ENCODE measurements at places on chromosomes 16 and 17.
A peak's percentile ranks its signal among the peaks of the same experiment; 100 is the strongest.

DNA sequence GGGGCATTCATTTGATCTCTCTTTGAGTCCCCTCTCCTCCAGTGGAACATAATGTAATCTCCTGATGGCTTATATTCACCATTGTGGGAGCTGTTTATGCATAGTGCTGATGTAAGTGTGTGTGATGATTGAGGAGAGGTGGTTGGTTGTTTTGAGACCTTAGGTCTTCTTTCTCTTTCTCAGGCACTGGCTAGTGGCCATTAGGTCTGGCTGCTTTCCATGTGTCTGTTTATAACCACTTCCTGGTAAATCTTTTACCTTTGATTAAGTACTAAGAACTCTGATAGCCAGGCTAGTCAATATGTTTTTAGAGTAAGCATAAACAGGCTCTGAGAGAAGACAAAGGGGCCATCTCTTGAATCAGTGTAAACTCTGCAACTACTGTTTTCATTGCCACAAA lies 27.9 kb downstream of the VAT1L start:
- peak; percentile 38 for DNase-seq

DNA sequence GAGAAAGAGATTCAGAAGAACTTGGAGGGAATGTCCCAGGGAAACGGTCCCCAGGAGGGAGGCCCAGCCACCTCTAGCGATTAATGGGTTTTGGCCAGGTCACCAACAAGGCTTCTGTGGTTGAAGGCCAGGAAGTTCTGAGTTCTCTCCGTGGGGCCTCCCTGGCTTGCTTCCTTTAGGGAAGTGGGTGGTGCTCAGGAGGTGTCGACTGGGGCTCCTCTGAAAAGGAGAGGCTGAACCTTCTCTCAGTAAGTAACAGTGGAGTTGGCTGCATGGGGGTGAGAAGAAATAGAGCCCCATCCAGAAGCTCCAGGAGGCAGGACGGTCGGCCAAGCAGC lies 77.1 kb upstream of the GSE1 start:
- DNase-seq: no peak

- no peak for DNase-seq
Observed at GRCh38 chr17:57091186-57091618, 6.2 kb downstream of the AKAP1 start.

DNA sequence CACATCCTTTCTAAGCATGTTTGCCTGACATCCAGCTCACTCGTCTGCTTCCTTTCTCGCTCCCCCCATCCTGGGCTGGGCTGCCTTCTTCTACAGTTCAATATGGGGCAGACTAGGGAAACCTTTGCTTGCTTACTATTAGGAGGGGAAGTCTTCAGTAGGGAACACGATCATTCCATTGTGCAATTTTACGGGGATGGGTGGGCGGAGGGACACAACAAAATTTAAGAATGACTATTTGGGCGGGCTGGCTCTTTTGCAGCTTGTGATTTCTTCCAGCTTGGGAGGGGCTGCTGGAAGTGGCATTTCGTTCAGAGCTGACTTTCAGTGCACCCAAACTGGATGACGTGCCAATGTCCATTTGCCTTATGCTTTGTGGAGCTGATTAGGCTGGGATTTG lies 25.4 kb downstream of the PCTP start:
- DNase-seq: no peak

DNA sequence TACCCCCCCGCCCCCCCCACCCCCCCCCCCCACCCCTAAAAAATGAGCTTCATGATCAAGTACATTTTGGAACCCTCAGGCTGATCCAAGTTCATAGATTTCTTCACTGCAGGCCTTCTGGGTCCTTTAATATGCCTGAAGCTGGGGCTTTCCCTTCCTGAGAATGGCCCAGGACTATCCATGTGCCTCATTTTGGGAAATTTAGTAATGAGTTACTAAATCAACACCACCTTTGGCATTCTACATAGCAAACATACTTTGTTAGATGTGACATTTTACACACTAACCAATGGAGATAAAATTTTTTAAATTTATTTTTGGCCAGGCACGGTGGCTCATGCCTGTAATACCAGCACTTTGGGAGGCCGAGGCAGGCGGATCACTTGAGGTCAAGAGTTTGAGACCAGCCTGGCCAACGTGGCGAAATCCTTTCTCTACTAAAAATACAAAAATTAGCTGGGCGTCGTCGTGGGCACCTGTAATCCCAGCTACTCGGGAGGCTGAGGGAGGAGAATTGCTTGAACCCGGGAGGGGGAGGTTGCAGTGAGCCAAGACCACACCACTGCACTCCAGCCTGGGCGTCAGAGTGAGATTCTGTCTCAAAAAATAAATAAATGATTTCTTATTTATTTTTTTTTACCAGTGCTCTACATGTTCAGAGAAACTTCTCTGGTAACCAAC lies 14.0 kb downstream of the HERPUD1 start:
- no peak for DNase-seq

DNA sequence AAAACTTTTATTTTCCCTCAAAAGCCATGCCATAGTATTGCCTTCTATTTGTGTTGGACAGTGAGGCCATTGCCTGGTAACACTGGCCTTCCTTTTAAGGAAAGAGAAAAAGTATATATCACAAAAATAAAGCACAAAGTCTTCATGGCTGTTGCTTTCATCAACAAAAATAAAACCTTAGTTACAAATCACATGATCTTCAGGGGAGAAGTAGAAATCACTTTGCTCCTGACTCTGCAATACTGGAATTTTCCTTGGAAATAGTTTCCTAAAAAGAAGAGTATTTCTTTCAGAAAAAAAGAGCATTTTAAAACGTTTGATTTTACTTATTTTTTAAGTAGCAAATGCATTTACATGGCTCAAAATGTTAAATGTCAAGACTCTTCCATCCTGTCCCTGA lies 41.9 kb downstream of the FAM20A start:
- no peak for DNase-seq

GRCh38 chr16:17515421-17516210 lies 44.9 kb upstream of the XYLT1 start:
- peak; percentile 92 for DNase-seq

DNA sequence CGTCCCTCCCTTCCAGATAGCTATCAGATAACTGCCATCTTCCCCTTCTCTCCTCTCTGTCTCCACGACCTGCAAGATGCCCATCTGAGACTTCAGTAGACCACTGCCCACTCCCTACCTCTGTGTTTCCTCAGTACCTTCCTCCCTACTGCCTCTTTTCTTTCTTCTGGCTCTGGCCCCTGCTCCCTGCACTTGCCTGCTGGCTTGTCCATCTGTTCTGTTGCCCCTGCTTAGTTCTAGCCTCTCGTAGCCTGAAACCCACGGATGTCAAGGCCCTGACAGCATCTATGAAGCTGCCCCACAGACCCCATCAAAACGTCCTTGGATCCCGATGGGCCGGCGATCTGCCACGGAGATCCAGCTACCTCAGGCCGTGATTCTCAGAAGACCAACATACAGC lies 53.0 kb downstream of the ELAC2 start:
- no peak for DNase-seq

DNA sequence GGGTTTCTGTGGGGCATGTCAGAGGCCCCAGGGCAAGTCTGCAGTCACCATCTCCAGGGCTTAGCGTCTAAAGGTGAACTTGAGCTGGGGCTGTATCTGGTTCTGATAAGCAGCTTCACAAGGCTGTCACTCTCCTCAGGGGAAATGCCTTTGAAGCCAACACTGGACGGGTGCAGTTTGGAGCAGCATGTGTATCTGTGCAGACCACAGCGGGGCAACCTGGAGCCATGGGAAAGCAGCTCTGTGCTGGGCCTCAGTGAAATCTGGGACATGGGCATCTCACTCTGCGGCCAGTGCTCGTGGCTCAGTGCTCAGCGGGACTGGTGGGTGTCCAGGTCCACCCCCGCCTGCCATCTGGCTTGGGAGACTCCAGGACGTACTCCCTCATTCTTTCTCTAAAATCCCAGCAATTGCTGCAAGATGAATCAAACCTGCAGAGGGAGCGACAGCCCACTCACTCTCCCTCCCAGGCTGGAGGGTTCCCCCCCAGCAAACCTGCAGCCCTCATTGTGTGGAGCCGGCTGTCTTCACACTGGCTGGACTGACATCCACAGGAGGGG lies 63.5 kb downstream of the PRMT7 start:
- DNase-seq: no peak

DNA sequence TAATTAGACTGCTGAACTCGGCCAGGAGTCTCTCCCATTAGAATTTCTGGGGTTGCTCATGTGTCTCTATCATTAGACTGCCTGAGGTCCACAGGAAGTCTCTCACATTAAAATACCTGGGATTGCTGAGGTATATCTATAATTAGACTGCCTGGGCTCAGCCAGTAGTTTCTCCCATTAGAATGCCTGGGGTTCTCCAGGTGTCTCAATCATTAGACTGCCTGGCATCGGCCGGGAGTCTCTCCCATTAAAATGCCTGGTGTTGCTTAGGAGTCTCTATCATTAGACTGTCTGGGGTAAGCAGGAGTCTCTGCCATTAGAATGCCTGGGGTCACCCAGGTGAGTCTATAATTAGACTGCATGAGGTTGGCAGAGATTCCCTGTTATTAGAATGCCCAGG lies 2233.4 kb downstream of the TP53TG3F start:
- no peak for DNase-seq

DNA sequence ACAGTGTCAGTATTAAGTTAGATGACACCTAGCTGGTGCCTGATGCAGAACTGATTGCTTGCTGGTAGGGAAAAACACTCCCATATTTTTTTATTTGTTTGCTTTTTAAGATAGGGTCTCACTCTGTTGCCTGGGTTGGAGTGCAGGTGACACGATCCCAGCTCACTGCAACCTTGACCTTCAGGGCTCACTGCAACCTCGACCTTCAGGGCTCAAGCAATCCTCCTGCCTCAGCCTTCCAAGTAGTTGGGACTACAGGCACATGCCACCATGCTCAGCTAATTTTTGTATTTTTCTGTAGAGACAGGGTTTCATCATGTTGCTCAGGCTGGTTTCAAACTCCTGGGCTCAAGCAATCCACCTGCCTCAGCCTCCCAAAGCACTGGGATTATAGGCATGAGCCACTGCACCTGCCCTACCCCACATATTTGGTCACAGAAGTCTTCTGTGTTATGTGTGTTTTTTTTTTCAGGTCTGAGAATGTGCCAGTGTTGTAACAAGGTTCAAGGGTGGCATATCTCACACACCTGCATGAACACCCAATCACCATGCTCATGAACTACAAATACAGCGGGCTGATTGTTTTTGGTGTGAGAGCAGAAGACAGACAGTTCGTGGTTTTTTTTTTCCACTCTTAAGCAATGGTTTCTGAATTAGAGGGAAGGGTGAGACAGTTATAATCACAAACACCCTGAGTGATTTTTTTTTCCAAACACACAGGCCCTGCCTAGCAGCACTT lies 22.8 kb downstream of the SPAG9 start:
- DNase-seq: no peak

DNA sequence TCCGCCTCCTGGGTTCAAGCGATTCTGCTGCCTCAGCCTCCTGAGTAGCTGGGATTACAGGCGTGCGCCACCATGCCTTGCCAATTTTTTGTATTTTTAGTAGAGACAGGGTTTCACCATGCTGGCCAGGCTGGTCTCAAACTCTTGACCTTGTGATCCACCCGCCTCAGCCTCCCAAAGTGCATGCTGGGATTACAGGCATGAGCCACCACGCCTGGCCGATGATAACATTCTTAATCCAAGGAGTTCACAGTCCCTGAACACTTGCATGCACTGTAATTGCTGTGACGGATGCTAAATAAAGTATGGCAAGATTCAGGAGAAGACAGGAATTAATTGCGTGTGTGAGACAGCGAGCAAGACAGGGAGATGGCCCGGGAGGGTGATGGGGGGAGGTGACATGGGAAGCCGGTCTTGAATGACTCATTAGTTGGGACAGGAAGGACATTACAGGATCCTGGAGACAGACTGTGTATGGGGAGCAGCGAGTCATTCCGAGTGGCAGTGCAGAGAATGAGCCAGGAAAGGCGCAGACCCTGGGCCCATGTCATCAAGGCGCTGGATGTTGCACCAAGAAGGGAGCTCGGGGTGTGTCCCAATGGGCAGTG lies 6.7 kb downstream of the ABCA3 start:
- peak; percentile 58 for DNase-seq

- DNase-seq: no peak
Observed at GRCh38 chr16:46763147-46763546, 15.0 kb upstream of the MYLK3 start.

DNA sequence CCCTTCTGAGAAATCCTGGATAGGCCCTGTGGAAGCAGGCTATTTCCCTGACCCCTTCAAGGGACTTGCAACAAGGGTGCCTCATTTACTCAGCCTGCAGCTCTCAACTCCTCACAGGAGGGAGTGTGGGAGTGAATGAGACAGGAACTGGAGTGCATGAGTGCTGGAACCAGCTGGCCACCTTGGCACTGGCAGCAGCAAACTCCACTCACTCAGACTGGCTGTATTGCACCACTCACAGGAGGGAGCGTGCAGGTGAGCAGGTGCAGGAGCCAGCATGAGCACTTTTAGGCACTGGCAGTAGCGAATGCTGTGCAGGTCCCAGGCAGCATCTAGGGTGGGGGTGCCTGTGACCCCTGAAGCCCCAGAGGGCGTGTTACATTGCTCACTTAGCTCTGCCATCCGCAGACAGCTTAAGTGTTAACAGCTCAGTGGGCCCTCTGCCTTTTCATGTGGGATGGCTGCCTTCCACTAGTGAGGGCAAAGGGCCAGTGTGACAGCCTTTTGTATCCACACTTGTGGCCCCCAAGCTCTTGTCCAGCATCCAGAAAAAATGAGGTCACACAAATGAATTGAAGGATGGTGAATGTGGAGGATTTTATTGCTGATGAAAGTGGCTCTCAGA lies 11.0 kb upstream of the ZNHIT3 start:
- no peak for DNase-seq

- DNase-seq: no peak
Observed at GRCh38 chr16:84279881-84280280, 14.8 kb upstream of the WFDC1 start.

- no peak for DNase-seq
Observed at GRCh38 chr16:79171931-79172705, 428.4 kb downstream of the MAF start.

GRCh38 chr16:68719993-68720489 lies 17.1 kb upstream of the CDH1 start:
- no peak for DNase-seq

DNA sequence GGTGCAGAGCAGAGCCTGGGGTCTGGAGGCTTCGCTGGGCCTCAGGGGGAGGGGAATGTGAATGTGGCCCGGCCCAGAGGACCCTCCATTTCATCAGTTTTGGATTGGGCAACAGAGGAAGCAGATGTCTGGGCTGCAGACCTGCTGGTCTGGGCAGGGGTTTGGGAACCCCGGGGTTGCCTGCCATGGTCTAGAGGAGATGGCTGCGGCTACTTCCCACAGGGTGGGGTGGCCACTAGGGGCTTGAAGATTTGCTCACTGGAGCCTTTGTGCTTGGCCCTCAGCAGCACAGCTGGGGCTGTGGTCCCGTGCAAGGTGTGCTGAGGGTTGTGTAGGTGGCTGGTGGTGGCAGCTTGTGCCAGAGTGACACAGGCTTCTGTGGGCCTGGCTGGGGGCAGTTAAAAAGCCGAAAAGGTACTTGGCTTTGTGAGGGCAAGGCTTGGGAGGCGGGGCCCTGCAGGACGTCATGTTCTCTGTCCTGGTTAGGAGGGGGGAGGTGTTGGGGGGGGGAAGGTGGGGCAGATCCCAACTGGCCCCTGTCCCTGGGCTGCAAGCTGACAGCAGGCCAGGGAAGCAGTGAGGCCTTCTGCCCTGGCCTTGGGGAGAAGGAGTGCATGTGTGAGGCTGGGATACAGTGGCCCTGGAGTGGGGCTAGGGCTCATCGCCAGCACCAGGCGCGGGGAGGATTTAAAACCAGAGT lies 98.0 kb downstream of the KPNA2 start:
- DNase-seq: no peak
